ENCODE measurements at places on chromosomes 2 and 18.

GRCh38 chr2:216320852-216321251 lies 51.4 kb downstream of the MARCHF4 start:
- no peak for DNase-seq

GRCh38 chr2:151782378-151783132 lies 45.7 kb downstream of the ARL5A start:
- no peak for DNase-seq

- DNase-seq = no peak
Measured at GRCh38 chr2:229868794-229869193, 53.0 kb downstream of the TRIP12 start.

DNA sequence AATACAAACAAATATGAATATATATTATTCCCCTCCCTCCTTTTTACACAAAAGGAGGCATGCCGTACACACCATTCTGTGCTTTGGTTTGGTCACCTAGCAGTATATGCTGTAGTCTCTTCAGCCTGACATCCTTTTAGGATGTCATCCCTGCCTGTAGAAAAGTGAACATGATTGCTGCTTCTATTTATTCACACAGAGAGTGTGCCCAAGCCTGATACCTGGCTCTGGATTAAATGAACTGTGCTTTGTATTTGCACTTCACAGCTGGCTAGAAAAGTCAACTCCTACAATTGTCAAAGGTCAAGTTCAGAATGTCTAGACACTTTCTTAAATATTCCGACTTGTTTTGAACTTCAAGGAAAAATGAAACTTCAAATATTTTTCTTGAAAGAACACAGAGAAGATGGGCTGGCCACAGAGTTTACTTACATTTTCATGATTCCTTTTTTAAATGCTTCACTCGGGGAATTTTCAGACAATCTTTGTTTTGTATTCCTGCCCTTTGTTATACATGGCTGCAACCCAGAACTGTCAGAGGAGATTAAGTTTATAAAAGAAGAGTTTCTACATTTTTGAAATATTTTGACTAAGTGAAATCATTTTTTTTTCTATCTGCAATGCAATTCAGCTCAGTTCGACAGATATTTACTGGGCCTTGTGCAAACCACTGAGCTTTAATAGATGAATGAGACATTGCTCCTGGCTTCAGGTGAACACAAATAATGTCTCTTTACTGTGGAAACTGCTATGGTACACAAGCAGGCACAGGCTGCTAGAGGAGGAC lies 33.5 kb downstream of the DAPL1 start:
- no peak for DNase-seq

DNA sequence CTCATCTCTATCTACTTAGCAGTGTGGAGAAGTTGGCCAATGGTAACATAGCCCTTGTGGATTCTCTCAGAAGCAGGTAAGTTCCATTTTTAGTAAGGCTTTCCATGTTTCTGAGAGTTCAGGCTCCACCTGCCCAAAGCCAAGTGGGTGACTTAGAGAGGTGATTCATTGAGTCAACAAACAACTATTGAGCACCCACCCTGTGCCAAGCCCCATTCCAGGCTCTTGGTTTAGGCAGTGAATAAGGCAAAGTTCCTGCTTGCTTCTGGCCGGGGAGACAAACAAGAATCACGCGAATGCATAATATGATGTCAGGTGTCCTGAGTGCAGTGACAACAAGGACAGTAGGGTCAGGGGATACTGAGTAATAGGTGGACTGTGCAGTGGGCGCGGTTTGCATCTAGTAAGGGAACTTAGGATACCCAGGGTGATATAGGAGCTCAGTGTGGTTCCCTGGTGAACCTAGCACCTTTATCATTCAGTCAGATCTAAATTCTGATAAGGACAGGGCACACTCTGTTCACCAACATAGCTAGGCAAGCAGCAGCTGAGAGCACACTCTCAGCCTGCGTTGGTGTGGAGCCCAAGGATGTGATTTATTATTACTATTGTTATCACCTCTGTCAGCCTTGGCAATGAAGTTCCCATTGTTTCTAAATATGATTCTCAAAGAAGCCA lies 31.7 kb upstream of the KCTD1 start:
- DNase-seq = no peak

GRCh38 chr2:149467436-149467835 lies 120.1 kb downstream of the MMADHC start:
- no peak for DNase-seq

DNA sequence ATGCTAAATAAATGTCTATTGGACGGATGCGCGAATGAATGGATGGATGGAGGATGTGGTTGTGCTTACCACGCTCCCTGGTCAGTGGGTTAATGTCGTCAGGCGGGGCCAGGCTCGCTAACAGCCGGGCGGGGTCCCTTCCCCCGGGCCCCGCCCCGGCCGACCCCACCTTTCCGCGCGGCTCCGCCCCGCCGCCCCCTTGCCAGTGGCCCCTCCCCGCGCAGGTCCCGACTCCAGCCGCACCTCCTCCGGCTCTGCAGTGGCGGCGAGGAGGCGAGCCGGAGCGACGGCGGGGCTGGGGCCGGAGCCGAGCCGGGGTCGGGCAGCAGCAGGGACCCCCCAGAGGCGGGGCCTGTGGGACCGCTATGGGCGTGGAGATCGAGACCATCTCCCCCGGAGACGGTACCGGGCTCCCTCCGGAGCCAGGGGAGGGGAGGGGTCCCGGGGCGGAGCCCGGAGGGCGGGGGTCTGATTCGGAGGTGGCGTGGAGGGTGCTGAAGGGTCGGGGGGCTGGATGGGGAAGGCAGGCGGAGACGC lies at the start of gene FKBP1B:
FKBP1B (plus strand) TSS at position 257 of the 537 bp plus-strand sequence; CDS start at position 366, 109 bp downstream.
- DNase-seq = peak; percentile 47

DNA sequence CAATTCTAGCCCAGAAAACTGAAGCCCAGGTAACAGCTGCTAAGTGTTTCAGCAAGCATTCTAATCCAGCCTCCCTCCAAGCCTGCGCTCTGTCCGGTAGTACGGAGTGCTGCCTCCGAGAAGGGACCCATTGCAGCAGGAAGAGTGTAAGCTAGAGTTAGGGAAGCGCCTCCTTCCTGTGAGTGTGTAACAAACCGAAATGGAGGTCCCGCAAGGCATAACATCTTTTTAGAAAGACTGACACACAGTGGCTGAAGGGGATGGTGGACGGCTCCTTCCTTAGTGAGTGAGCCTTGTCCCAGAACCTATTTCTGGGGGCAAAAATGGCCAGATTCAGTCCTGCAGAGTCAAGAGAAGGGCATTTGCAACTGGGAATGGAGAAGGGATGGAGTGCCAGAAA lies 12.2 kb downstream of the PKDCC start:
- no peak for DNase-seq

- DNase-seq = no peak
Measured at GRCh38 chr18:3048121-3048520, 35.2 kb upstream of the LPIN2 start.

DNA sequence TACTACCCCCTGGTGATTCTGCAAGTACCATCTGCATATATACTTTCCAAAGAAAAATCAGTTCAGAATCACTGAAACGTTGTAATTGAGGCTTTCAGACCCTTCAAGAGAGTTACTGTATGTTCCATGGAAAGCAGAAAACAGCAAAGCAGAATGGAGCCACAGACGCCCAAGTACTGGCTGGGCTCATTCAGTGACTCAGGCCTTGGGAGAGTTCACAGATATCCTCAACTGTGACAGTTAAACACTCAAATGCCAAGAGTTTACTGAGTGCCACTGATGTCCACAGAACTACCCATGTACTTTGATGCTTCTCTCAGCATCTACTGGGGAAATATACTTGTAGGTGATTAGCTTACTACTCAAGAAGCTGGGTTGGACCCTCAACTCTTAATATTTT lies 303.4 kb downstream of the TCF4 start:
- DNase-seq = no peak

- DNase-seq = no peak
Measured at GRCh38 chr2:142052220-142052863, 78.5 kb downstream of the LRP1B start.

- DNase-seq = no peak
Measured at GRCh38 chr18:75977081-75977480, 518.0 kb downstream of the ZNF516 start.

DNA sequence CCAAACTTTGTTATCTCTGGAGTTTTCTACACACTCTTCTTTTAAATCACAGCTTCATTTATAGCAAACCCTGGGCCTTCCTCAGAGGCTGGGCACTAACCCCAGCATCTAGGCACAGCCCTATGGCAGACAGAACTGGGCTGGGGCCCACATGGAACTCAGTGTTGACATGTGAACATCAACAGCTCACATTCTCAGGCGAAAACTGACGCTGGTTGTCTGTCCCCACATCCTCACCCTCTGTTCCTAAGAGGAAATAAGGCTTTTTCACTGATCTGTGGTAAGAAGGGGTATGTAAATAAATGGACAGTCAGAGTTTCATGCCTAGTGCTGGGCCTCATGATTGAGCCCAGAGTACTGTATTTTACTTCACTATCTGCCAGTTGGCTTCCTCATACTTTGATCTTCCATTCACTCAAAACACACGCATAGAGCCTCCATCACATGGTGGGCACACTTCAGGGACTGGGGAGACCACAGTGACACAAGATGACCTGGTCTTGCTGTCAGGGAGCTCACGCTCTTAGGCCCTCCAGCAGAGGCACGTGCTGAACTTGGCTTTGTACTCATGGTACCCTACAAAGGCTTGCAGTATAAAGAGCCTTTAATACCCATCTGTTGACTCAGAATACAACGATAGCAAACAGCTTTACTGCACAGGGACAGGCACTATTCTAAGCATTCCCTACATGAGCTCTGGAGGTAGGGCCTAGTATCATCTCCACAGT lies 43.0 kb downstream of the EFEMP1 start:
- no peak for DNase-seq

GRCh38 chr18:42264497-42264896 lies 309.5 kb downstream of the PIK3C3 start:
- no peak for DNase-seq

GRCh38 chr2:158603986-158604385 lies 147.2 kb downstream of the PKP4 start:
- no peak for DNase-seq

- DNase-seq = no peak
Measured at GRCh38 chr2:64289251-64289650, 145.0 kb upstream of the PELI1 start.

Measured in activated gamma-delta T cell treated with Interleukin-2 at 50 U/mL for 16 hours (primary cell).